ENCODE measurements at places on chromosomes 7 and 10.

DNA sequence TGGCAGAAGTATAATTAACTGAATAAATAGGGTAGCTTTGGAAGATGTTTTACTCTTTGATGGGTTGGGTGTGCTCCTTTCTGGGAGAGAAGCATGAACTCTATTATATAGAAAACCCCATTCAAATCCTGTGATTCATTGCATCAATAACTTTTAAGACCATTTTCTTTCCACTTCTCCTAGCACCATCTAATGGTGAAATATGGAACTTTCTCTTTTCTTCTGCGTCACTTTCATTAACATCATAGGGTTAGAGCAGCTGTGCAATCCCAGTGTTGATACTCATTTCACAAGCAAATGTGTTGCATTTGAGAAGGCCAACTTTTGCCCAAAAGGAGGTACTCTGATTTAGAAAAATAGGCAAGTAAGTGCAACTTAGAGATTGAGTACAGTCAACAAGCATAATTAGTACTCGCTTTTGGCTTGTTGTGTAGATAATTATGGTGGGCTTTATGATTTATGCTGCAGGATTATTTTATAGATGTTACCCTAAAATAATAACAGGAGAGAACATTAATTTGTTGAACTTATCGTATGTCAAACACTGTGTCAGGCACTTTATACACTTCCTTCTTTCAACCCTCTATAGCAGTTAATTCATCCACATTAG, 92.9 kb downstream of the CPED1 start:
- no peak for DNase-seq

- no peak for DNase-seq
These were observed 232.4 kb upstream of the KLF14 start for GRCh38 chr7:130966246-130967009.

- DNase-seq, result no peak
These were observed 138.5 kb downstream of the WNT2 start for GRCh38 chr7:117184367-117184766.

GRCh38 chr10:113970641-113971040, 73.0 kb upstream of the ADRB1 start:
- DNase-seq, result no peak

DNA sequence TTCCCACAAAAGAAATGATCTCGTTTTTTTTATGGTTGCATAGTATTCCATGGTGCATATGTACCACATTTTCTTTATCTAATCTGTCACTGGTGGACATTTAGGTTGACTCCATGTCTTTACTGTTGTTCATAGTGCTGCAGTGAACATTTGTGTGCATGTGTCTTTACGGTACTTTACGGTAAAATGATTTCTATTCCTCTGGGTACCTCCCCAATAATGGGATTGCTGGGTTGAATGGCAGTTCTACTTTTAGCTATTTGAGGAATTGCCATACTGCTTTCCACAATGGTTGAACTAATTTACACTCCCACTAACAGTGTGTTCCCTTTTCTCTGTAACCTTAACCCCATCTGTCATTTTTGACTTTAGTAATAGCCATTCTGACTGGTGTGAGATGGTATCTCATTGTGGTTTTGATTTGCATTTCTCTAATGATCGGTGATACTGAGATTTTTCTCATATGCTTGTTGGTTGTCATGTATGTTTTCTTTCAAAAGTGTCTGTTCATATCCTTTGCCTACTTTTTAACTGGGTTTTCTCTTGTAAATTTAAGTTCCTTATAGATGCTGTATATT, 37.2 kb downstream of the MKLN1 start:
- no peak for DNase-seq

DNA sequence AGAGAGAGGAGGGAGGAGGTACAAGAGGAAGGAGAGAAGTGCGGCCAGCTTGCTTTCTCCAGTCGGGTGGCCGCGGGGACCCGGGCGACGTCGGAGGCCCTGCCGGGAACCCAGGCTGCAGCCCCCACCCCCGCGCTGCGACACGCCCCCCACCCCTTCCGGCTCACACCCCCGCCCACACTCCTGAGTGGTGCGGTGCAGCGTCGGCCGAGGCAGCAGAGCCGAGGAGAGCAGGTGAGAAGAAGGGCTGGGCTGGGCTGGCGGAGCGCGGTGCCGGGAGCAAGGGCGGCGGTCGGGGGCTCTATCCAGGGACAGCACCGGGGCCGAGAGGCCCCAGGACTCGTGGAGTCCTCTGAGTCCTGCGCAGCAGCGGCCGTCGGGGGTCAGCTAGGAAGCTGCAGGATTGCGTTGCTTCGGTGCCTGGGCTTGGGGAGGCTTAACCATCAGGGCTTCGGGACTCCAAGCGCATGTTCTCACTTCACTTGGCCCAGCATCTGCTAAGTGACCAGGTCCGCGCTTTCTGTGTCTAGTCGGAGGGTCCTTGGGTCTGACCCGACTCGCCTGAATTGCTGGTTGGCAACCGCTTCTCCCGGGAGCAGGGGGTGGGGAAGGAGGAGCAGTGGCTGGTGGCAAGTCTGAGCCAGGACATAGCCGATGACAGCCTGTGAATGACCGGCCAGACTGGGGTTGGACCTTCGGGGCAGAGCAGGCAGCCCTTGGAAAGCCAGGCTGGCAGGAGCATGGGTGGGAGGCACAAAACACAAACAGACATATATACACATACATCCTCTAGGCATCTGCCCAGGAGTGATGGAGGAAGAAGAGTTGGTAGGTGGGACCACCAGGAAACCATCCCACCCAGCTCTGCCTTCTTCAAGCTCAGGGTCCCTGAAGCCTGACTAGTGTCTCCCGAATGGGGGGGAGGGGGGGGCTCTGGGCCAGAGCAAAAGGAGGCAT, 683 bp downstream of the CHAT start:
- DNase-seq, result no peak

DNA sequence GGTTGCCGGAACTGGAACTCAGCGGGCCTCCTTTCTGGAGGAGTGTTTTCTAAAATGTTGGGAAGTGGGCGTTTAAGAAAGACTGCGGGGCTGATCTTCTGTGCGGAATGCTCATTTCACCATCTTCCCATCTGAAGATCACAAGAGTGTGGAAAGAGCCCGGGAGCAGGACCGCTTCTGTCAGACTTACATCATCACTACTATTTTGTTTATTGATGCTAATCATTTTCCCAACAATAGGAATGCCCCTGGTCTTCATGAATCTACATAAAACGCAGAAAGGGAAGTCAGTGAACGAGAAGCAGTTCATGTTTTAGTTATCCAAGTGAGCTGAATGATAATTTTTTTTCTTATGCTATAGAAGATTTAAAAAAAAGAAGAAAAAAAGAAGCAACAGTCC, 447.8 kb upstream of the MKI67 start:
- DNase-seq, result no peak

DNA sequence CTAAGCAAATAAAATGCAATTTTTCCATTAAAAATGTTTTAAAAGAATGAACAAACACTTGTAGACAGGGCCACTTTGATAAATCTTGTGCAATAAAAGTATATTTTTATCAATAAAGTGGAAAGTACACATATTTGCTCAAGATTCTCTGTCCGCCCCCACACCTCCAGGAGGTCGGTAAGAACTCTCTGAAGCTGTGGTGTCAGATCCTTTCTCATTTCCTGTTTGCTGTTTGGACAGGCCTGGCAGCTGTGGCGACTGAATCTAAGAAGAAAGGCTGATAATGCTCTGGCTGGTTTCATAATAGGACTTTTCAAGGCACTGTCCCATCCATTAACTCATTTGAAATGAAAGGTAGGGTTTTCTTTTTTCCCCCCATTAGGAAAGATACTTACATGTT, 15.3 kb upstream of the ASB4 start:
- DNase-seq, result peak; percentile 12

DNA sequence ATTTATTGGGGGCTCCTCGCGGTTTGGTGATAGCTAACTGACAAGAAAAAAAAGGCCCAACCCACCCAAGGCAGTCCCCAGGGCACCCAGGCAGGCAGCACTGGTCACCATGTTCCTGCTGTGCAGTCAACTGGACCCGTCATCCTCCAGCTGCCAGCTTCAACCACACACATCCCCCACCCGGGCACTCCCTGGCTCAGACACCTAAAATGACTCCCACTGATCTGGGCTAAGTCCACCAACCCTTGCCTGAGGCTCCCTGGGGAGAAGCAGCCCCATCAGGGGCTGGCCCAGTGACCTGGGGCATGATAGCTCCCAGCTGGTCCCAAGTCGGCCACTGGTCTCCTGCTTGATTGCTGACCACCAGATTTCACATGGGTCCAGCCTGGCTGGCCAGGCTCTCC, 161.8 kb downstream of the NRF1 start:
- DNase-seq, result no peak

GRCh38 chr10:17176091-17176490, 25.4 kb downstream of the TRDMT1 start:
- DNase-seq, result no peak

Data from activated naive CD8-positive, alpha-beta T cell treated with anti-CD3 and anti-CD28 coated beads, Interleukin-2, amount 50 U/mL, for 24 hours (primary cell).